ENCODE measurements at places on chromosomes 6 and 20.

DNA sequence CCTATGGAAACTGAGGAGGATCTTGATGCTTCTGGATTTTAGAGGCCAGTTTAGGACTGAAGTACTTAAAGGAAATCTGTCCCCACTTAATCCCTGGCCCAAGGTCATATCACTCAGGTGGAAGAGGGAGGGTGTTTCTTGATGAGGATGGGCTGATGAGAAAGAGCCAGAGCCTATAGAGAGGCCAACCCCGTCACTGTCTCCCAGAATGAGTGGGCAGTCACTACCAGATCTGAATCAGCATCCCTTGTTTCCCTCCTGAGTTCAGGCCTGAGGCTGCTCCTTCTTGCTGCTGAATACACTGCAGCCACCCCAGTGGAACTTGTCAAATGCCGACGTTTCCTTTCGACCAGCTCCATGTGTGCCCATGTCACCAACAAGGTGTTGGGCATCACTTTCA is 14.8 kb downstream of the ARMC12 start:
- no peak for DNase-seq

- no peak for DNase-seq
Observed at GRCh38 chr6:97047473-97048201, 123.1 kb downstream of the KLHL32 start.

- no peak for DNase-seq
Observed at GRCh38 chr6:115485400-115485799, 575.3 kb downstream of the FRK start.

GRCh38 chr20:58938541-58938940 is 42.5 kb upstream of the NELFCD start:
- DNase-seq = no peak

GRCh38 chr6:88376768-88377387 is 210.7 kb upstream of the CNR1 start:
- DNase-seq = no peak

DNA sequence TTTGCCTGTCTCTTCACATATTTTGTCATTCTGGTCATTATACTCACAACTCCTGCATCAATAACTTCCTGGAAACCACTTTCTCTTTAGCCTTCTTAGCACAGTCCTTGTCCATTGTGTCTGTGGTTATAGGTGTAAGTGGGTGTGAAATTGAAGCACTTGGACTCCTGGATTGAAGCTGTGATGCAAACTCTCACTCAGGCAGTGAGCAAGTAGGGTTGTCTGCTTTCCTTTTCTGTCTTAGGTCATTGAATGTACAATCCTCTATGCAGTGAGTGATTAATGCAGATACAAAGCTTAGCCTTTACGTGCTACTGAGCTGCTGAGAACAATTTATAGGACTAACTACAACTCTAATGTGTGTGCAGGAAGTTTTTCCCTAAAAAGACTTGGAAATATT is 54.8 kb downstream of the ADGRB3 start:
- no peak for DNase-seq

GRCh38 chr6:165850434-165851019 is 187.5 kb upstream of the PDE10A start:
- no peak for DNase-seq

DNA sequence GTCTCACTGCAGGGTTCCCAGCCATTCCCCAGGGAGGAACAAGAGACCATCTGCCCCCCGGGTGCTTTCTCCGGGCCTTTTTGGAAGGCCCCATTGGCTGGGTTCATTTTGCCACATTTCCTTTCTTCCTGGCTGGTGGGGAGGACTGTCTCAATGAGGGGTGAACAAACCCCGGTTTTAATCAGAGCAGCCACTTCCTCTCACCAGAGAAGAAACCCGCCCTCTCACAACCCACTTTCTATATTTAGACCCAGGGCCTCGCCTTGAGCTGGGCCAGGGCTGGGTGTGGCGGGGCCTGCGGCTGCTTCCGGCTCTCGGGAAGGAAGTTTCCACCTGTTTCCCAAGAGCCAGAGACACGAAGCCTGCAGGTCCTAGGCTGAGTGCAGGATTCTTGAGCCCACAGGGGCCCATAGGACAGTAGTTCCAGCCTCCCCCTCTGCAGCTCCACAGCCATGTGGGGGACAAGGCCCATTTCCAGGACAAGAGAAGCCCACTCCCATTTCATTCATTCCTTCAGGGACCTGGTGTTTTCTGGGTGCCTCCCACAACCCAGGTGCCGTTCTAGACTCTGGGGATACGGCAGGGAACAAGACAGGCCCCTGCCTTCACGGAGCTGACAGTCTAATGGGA is 41.8 kb downstream of the RBM38 start:
- DNase-seq = no peak

- no peak for DNase-seq
Observed at GRCh38 chr6:166490671-166491500, 95.6 kb downstream of the RAMACL start.

- DNase-seq = no peak
Observed at GRCh38 chr6:102085257-102085656, 691.7 kb downstream of the GRIK2 start.

DNA sequence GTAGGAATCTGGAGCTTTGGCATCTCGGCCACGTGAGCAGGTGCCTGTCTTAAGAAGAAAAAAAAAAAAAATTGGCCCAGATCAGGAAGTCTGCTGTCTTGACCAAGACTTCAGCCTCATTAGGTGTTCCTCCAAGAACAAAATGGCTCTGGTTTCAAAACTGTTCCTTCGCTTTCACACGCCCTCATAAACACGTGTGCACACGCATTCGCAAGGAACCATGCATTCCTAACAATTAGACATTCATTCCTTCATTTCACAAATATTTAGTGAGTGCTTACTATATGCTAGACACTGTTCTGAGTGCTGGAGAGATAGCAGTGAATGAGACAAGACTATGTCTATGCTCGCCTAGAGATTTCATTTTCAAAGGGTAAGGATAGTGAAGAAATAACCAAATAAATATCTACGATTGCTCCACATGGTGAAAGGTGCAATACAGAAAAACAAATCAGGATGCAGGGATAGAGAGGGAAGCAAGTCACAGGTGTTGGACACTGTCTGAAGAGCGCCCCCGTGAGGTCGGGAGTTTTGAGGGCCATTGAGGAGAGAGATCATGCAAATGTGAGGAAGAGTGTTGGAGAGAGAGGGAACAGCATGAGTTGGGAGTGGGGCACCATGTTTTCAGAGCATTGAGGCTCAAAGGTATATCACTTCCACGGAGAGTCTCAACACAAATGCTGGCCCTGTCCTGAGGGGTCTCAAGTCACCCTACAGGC is 53.3 kb downstream of the CCDC170 start:
- DNase-seq = no peak

All from type B pancreatic cell (in vitro differentiated cells).